ENCODE measurements at places on chromosomes 7 and 10. TPM values are rescaled to one million over a fixed set of nuclear protein-coding genes. Genes with fewer than 3 reads are reported as not detected.

The NKX6-2 gene
- total RNA-seq = not detected

The OPN4 gene
- total RNA-seq = not detected

The CALN1 gene
- not detected for total RNA-seq

The MLXIPL gene
- total RNA-seq = not detected

The MXI1 gene
- 54.4 TPM for total RNA-seq

The CALCR gene
- total RNA-seq = not detected

The CDK13 gene
- total RNA-seq = 63.1 TPM

The CXCL12 gene
- total RNA-seq = 75.3 TPM

The MBL2 gene
- not detected for total RNA-seq

The LEP gene
- total RNA-seq = not detected

The DUS4L gene
- 6.2 TPM for total RNA-seq

The EBF3 gene
- 11.6 TPM for total RNA-seq

The TMEM248 gene
- 79.6 TPM for total RNA-seq

The PTF1A gene
- total RNA-seq = not detected

The HOXA13 gene
- under 0.01 TPM for total RNA-seq

The CCDC136 gene
- 7.6 TPM for total RNA-seq

The PLEKHS1 gene
- total RNA-seq = not detected

The GNAT3 gene
- total RNA-seq = 0.28 TPM

The MACC1 gene
- 1.1 TPM for total RNA-seq

The C10orf62 gene
- 0.19 TPM for total RNA-seq

The ITGB8 gene
- total RNA-seq = 73.0 TPM

The PLAC9 gene
- total RNA-seq = 12.8 TPM

The CLDN4 gene
- total RNA-seq = 2.7 TPM

The GTF2IRD2 gene
- 1.3 TPM for total RNA-seq

The MAT1A gene
- not detected for total RNA-seq

The AVL9 gene
- 58.6 TPM for total RNA-seq

The MOGAT3 gene
- total RNA-seq = not detected

The COL26A1 gene
- under 0.01 TPM for total RNA-seq

The TUBAL3 gene
- total RNA-seq = not detected

The SH2B2 gene
- 1.2 TPM for total RNA-seq

The GNA12 gene
- total RNA-seq = 27.0 TPM

Data from regular cardiac myocyte (primary cell).